NCI-H1417 (cell line): ENCODE measurements at places on chromosomes 3 and 15.

DNA sequence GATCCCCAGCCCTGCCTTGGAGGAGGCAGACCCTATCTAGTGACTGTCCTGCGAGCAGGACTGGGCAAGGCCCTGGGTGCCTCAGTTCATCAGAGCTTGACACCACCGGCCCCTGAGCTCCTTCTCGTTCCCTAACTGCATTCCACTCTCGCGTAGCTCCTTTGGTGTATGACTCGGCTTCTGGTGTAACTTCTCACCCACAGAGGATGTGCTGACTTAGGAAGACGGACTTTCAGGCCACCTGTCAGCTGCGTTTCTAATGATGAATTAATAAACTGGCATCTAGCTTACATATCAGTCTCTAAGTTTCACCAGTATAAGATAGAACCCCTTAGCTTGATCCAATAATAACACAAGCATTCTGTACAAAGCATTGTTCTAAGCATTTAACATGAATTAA lies 17.5 kb downstream of the ABCF3 start:
- DNase-seq = no peak

- DNase-seq = no peak
Measured at GRCh38 chr3:137204409-137204808, 246.6 kb downstream of the IL20RB start.

- no peak for DNase-seq
Measured at GRCh38 chr15:83158393-83158792, 49.2 kb downstream of the HDGFL3 start.

DNA sequence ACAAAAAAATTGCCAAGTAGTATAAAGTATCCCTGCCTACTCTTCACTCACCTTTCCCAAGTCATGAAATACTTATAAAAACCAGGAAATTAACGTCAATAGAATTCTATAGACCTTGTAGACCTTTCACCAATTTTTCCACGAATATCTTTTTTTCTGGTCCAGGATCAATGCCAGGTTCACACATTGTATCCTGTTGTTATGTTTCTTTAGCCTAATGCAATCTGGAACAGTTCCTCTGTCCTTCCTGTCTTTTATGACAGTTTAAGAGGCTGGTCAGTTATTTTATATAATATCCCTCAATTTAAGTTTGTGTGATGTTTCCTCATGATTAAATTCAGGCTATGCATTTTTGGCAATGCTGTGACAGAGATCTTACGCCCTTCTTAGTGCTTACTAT lies 63.2 kb upstream of the MAGI1 start:
- DNase-seq = no peak

GRCh38 chr3:94137377-94137776 lies 74.5 kb downstream of the NSUN3 start:
- DNase-seq = no peak

DNA sequence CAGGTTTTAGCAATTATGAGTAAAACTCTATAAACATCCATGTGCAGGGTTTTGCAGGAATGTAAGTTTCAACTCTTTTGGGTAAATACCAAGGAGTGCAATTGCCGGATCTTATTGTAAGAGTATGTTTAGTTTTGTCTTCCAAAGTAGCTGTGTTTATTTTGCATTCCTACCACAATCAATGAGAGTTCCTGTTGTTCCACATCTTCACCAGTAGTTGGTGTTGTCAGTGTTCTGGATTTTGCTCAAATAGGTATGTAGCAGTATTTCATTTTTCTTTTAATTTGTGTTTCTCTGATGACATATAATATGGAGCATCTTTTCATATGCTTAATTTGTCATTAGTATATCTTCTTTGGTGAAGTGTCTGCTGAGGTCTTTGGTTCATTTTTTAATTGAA lies 185.1 kb upstream of the GALNT15 start:
- DNase-seq = no peak

DNA sequence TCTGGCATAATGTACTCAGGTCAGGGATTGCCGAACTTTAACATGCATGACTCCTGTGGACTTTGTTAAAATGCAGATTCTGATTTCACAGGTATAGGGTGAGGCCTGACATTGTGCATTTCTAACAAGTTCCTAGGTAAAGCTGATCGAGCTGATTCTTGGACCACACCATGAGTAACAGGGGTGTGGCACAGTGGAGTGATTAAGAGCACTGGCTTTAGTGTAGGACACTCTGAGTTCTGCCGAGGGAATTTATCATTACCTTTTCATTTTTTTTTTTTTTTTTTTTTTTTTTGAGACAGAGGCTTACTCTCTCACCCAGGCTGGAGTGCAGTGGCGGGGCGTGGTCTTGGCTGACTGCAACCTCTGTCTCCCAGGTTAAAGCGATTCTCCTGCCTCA lies 169.3 kb downstream of the ADAMTS9 start:
- no peak for DNase-seq

DNA sequence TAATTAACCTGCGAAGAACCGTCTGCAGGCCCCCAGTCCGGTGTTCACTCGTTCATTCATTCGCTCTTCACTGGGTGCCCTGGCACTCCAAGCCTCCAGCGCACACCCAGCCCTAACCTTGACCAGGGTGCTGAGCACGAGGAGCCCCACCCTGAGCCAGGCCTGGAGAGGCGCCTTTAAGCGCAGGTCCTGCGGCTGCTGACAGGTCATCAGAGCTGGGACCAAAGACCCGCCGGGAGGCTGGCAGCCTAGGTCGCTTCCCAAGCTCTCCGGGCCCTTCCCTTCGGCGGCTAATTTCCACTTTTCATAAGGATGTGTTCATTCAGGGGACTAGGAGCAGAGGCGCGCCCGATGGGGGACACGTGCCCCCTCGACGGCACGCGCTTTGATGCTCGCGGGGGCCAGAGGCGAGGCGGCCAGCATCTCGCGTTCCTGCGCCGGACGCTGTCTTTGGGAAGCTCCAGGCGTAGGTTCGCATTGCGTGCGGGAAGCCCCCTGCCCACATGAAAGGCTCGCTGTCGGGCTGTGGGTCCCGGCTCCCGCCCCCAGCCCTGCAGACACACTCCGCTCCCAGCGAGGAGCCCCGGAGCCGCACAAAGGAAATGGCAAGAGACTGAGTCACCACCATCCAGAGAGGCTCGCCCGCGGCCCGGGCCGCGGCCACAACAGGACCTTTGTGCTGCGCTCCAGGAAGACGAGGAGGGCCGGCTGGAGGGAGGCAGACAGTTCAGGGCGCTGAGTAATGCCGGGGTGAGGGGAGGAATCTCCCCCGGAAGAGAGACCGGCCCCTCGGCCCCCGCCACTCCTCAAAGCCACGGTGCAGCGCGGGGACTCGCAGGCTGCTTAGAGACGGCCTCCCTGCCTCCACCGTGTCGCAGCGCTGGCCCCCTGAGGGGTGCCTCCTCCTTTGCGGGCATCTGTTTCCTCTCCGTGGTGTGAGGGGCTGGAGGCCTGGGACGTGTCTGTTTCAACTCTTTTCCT lies 266.4 kb upstream of the HES1 start:
- no peak for DNase-seq

- DNase-seq = no peak
Measured at GRCh38 chr3:187963003-187963676, 190.8 kb upstream of the LPP start.

GRCh38 chr3:51588724-51589123 lies 50.2 kb downstream of the RAD54L2 start:
- DNase-seq = no peak

DNA sequence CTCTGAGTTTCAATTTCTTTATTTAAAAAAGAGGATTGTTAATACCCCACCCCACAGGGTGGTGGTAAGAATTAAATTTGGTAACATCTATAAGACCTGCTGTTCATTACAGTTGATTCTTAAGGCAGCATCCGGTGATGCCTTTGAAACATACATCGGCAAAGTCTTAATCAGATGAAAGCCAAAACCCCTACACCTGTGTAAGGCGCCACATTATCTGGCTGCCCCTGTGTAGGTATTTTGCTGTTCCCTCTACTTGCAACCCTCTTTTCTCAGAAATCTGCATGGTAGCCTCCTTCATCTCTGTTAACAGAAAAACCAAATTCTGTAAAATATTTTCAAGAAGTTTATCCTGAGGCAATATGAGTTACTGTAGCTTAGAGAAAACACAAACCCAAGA lies 90.0 kb downstream of the ST6GAL1 start:
- no peak for DNase-seq

- no peak for DNase-seq
Measured at GRCh38 chr3:179995406-179995805, 41.3 kb downstream of the PEX5L start.

DNA sequence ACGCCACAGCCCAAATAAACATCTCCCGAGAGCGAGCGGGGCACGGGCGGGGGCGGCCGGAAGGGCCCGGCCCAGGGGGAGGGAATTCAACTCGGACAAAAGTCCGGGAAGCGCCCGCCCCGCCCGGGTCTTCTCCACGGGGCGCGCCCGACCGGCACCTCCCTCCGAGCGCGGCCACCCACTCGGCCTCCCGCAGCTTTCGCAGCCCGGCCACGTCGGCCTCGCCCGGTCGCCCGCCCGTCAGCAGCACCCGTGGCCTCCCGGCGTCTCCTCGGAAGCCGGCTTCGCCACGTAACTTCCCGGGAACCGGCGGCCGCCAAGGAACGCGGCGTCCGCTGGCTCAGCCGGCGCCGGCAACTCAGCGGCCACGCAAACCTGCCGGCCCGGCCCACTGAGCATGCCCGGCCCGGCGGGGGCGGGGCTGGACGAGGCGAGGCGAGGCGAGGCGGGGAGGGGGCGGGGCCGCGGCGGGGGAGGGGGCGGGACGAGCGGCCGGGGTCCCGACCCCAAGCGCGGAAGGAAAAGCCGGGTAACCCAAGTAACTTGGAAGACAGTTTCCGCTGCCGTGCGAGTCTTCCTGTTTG lies at the start of gene TJP1:
Gene TJP1, minus strand, starts transcription at position 369 of the 584 bp plus-strand sequence. CDS start 440 bp downstream, outside the sequence.
- DNase-seq = peak; percentile 70

DNA sequence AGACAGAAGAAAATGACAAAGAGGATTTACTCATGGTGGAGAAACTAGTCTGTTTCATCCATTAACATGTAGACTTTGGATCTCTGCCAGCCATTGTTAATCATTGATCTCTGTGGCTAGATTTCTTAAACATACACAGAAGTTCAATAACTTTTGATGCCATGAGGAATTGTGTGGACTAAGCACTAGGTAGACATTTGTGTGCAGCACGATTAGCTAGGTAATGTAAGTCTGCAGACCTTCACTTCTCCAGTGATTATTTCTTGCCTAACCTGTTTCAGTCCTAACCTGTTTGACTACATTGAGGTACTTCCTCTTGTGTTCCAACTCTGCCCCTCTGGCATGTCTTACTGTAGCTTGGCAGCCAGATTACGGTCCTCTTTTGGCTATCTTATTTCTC lies 928.5 kb upstream of the ROBO1 start:
- peak; percentile 55 for DNase-seq

DNA sequence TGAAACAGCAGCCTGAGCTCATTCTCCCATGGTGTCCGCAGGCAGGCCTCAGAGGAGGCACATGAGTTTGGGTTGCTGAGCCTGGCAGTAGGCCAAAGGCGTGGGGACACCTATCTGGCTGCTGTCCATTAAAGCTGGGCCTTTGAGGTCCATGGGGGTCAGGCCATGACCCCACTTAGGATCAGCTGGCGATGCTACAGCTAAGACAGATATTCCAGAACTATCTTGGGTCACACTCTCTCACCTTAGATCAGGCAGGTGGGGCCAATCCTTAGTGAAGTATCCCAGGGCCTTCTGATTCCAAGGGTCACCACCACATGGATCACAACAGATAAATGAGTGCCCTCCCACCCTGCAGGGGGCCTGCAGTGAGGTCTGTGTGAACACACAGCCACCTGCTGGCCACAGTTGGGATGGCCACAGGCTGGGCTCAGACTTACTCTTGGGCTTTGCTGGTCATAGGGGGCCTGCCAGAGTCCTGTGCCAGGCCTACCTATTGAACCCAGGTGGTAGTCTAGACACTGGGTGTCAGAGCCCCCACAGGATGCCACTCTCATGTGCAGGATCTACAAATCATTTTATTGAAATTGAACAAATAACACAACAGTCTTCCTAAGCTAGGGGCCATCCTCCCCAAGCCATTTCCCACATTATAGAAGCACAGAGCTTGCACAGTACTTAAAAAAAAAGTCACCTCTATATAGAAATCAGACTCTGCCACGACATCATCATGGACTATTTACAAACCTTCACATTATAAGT lies 2.0 kb upstream of the HYAL2 start:
- DNase-seq = peak; percentile 27

GRCh38 chr15:83435202-83435601 lies 11.9 kb upstream of the SH3GL3 start:
- no peak for DNase-seq

DNA sequence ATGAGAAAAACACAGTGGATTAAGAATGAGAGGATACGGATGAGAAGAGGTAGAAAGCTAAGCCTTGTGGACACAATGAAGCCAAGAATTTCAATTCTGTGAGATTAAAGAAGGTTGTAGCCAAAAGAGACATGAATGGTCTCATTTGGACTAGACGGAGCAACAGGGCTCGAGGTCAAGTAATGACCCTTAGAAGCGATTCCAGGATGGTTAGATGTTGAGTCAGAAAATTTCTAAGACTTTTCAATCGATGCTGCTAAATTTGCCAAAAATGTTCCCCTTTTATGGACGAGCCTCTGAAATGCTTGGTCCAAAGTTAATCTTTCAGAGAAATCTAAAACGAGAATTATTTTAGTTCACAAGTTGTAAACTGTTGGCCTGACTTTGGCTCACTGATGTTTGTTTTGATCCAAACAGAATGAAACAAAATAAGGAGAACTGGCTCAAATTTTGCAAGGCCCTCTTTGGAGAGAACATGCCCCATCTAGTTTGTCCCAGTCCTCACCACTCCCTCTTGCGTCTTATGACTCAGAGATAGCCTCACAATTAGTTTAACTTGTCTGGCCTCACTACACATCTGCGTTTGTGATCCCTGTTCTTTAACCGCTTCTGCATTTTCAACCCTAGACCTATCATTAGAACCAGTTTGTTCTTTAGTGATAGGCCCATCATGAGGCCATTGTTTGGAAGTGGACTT lies 235.5 kb downstream of the PDZRN3 start:
- DNase-seq = no peak

GRCh38 chr15:75193272-75193671 lies 8.4 kb upstream of the C15orf39 start:
- no peak for DNase-seq

GRCh38 chr15:96774216-96774615 lies 443.7 kb downstream of the NR2F2 start:
- no peak for DNase-seq

DNA sequence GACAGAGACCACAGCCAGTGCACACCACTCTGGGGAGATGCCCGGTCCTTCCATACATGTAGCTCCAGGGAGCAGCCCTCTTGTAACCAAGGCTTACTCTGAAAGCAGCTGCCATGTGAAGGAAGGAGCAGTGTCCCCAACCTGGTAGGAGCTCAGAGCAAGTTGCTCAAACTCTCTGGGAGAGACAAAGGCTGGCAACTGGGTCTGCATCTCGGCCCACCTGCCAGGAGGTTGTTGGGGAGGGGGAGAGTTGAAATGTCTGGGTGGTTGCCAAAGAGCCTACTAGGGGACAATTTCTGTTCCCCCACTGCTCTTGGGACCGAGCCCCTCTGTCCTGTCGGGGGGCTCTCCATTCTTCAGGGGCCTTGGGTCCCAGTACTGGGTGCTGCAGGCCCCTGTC lies 309.9 kb downstream of the TLE3 start:
- no peak for DNase-seq

GRCh38 chr3:72065872-72066641 lies 281.1 kb upstream of the PROK2 start:
- no peak for DNase-seq

GRCh38 chr15:63638839-63639238 lies 41.7 kb downstream of the FBXL22 start:
- no peak for DNase-seq

GRCh38 chr15:95557226-95558046 lies 773.1 kb upstream of the NR2F2 start:
- DNase-seq = no peak

GRCh38 chr15:34084086-34084485 lies 17.6 kb downstream of the EMC7 start:
- no peak for DNase-seq

GRCh38 chr3:57385498-57385897 lies 93.0 kb upstream of the ASB14 start:
- DNase-seq = no peak

- DNase-seq = no peak
Measured at GRCh38 chr3:166531730-166532129, 694.5 kb upstream of the BCHE start.
